ENCODE measurements at places on chromosomes 2 and 18. TPM values are rescaled to one million over a fixed set of nuclear protein-coding genes. Genes with fewer than 3 reads are reported as not detected.

DNA sequence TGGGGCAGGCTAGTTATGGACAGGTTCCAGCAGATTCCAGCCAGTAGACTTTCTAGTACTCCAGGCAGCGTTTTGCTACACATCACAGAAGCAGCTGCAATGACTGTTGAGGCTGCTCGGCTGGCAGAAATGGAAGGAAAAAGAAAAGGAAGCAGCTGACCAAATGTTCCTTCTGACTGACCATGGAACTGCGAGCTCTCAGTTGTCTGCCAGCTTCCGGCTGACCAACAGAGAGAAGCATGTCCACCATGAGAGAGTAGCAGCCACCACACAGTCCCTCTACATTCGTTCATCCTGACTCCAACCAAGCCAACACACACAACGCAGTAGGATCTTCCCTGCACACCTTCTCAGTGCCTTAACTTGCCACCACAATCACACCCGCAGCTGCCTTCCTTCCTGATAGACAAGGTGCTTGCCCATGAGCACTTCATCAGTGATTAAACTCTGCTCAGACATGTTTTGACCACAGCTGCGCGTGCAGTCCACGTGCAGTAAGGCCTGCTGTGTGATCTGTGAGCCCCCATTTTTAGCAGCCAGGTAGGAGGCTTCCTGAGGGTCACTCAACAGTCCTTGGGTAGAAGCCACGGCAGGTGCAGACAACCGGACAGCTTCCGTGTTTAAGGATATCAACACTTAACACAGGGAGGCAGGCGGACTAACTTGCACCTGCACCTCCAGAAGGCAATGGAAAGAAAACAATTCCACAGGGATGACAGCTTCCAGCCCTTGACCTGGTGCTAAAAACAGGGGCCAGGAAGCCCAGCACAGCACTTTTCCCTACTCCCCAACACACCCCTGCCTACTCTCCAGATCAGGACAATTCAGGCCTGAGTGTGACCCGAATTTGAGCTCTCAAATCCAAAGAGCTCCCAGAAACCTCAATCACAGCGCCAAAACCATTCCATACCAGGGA, 996 bp downstream of the TGFBRAP1 start:
- DNase-seq, result no peak

DNA sequence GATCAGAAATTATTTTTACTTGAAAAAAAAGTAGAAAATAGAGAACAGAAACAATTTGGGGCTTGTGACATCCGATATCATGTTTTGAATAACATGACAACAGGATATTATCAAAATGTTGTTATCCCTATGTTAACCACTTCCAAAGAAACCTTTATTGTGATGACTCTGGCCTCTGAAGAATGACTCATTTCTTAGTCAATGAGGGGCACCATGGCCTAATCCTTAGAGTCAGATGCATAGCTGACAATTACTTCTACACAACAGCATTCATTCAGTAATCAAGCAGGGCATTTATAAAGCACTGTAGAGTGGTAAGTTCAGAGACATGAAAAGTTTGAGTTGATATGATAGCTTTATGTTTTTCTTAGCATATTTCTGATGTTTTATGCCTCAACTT, 703.0 kb downstream of the RNF144A start:
- DNase-seq, result no peak

- DNase-seq, result no peak
Observed at GRCh38 chr2:152380261-152381055, 45.5 kb downstream of the FMNL2 start.

DNA sequence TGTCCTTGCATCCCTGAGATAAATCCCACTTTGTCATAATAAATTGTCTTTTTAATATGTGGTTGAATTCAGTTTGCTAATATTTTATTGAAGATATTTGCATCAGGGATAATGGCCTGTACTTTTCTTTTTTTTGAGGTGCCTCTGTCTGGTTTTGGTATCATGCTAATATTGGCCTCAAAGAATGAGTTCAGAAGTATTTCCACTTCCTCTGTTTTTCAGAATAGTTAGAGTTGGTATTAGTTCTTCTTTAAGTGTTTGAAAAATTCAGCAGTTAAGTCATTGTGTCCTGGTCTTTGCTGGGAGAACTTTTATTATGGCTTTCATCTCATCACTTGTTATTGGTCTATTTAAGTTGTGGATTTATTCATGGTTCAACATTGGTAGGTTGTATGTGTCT, 464.1 kb upstream of the CRIM1 start:
- no peak for DNase-seq

DNA sequence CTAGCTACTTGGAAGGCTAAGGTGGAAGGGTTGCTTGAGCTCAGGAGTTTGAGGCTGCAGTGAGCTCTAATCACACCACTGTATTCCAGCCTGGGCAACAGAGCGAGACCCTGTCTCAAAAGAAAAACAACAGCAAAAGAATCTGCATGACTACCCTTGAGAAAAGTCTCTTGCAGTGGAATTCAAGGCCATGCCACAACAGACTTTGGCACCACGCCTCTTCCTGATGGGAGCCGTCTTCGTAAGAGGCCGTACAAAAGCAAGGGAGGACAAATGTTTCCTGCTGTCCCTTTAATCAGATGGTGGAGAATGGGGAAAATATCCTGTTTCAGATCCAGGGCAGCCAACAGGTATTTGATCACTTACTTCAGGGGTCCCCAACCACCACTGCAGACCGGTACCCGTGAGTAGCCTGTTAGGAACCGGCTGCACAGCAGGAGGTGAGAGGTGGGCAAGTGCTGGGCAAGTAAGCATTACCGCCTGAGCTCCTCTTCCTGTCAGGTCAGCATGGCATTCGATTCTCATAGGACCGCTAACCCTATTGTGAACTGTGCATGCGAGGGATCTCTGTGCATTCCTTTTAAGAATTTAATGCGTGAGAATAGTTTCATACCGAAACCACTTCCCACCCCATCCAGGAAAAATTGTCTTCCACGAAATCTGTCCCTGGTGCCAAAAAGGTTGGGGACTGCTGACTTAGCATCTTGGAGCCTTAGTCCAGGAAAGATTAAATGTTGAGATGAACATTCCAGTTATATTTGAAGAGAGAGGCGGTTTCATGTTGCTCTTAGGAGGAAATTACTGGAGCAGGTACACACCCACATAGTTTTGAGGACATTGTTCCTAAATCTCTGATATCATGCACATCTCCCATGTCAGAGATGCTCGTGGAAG, 94.4 kb upstream of the XPO1 start:
- DNase-seq, result no peak

DNA sequence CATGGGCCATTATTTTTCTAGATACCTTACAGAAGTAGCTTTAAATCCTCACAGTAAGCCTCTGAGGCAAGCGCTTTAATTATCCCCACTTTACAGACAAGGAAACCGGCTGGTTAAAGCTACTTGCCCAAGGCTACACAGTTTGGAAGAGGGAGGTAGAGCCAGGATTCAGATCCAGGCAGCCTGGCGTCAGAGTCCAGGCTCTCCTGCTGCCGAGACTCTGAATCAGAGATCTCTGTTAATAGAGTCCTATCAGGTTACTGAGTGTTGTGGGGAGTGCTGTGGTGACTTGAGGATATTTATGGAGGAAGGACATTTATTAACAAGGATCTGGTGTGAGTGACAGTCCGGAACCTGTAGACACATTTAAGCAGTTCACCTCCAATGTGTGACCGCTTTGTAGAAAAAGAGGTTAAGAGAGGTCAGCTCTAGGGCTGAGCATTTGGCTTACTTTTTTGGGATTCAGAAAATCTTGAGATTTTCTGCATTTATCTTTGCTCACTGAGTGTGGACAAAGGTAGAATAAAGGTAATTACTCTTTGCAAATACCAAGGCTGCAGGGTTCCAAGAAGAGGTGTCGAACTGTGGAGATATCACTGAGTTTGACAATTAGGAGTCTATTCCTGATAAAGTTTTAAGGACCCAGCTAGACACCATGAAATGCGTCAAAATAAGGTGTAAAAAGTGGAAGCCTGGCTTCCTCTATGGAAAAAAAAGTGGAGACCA, 1.6 kb upstream of the CEP192 start:
- no peak for DNase-seq

DNA sequence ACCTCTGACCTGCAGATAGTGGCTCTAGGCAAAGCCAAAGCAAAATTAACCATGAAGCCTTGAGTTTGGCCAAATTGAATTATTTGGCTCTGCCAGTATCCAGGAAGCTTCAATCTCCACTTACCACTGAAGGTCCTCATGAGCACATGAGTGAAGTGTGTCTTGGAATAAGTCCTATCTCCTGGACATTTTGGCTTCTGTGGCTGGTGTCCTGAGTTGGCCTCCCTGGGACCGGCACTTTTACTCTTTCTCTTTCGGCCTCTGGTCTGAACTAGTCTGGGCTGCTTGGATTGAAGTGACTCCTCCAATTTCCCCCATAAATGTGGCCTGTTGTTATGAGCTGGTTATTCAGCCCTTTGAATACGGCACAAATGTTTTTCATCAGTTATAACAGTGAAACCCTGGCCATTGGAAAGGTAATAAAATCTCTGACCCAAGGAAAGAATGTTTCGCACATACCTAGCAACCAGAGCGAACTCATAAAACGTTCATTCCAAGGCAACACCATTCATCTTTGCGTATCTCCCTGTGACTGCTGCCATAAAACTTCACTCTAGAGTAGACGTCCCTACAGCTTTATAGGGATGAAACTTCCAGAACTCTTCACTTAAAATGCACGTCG, 216.4 kb downstream of the LPIN1 start:
- DNase-seq, result no peak

DNA sequence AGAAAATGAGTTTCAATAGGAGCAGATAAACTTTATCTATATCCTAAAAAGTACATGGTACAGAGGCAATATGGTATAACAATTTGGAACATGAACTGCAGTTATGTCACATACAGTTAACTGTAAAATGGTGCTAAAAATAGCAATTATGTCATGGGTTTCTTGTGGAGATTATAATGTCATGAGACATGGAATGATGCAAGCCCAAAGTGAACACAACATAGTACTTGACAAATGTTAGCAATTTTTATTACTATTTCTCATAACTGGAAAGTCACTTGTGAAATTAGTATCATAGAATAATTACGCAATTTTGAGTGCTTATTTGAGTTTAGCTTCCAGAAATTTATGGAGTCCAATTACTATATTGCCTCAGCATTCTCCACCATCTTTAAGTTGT, 1263.4 kb downstream of the DSC3 start:
- no peak for DNase-seq

- no peak for DNase-seq
Observed at GRCh38 chr2:70979180-70979488, 704 bp downstream of the ANKRD53 start.

- no peak for DNase-seq
Observed at GRCh38 chr18:70293166-70293565, 4.3 kb downstream of the SOCS6 start.

DNA sequence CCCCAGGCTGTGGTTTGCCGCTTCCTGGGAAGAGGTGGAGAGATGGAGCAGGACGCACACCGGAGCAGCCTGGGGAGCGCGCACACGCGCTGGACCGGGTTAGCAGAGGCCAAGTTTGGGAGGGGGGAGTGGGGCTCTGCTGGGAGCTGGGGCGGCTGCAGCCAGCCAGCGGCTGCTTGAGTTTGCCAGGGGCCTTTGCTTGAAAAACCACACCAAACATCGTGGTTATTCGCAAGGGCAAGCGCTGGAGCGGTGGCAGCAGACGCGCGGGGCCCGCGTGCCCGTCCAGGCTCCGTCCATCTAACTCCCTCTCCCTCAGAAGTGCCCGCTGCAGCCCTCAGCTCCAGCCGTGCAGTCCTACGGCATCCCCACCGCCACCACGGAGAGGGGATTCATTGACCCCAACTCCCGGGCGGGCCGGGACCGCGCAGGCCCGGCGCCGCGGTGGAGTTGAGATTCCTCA, 4.6 kb downstream of the PTGR3 start:
- DNase-seq, result no peak

GRCh38 chr2:224716921-224717320, 756 bp upstream of the CCDC195 start:
- DNase-seq, result no peak

DNA sequence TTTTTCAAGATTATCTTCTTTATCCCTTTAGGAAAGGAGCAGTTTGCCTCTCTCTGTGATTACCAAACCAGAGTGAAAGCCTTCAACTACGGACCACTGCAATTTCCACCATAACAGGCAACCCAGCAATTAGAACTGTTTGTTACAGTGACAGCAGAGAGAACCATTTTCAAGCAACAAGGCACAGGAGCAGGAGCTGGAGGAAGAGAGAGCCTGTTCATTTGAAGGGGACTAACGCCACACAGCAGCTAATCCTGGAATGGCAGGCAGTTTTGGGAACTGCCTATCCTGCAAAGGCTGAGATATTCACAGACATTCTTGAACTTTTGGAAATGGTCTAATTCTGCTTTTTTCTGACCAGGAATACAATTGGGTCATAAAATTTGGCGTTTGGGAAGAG, 1541.9 kb upstream of the PIK3C3 start:
- DNase-seq, result no peak

DNA sequence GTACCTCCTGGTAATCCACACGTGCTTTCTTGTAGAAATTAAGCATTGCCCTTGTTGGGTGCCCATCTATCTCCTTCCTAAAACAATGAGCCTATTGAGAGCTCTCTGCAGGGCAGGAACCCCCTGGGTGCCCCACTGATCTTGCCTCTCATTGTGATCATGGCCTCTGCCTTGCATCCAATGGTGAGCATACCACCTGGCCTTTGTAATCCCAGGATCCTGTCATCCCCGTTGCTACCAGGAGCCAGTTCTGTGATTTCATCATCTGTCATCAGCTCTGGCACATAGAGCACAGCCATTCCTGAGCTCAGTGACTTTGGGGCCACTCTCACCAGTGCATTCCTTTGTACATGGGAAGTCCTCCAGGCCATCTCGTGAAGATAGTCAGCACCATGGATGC, 381.0 kb upstream of the ID2 start:
- no peak for DNase-seq

- no peak for DNase-seq
Observed at GRCh38 chr2:84931384-84931821, 25.9 kb downstream of the TMSB10 start.

GRCh38 chr2:9137379-9138150, 69.0 kb upstream of the ASAP2 start:
- DNase-seq, result no peak

- DNase-seq, result no peak
Observed at GRCh38 chr2:20680744-20681375, 13.9 kb downstream of the GDF7 start.

GRCh38 chr2:36889795-36890194, 76.5 kb downstream of the STRN start:
- DNase-seq, result no peak

DNA sequence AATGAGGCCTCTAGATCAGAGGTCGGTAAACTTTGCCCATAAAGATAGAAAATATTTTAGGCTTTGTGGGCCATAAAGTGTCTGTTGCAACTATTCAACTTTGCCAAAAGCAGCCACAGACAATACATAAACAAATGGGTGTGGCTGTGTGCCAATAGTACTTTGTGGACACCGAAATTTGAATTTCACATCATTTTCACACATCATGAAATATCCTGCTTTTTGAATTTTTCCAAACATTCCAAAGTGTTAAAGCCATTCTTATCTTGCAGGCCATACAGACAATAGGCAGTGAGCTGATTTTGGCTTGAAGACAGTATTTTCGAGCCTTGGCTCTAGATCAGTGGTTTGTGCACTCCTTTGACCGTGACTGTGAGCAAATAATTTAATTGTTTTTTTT, 51.1 kb upstream of the EPC2 start:
- DNase-seq, result no peak

- DNase-seq, result no peak
Observed at GRCh38 chr2:17606851-17607250, 66.4 kb downstream of the VSNL1 start.

Gene IL1RN
- total RNA-seq, result 6.0 TPM

Gene ELOA2
- total RNA-seq, result not detected

Gene ORC2
- 35.6 TPM for total RNA-seq

Gene FBXO15
- total RNA-seq, result 0.52 TPM

Gene XDH
- total RNA-seq, result not detected

Gene MYO3B
- total RNA-seq, result not detected

Gene ZSWIM2
- total RNA-seq, result not detected

Data from aorta (tissue), 5 donors.